Foreskin fibroblast (primary cell): ENCODE measurements at places on chromosomes 4 and X.

GRCh38 chr4:107624024-107624423 lies 96.0 kb downstream of the PAPSS1 start:
- DNase-seq = no peak

GRCh38 chrX:44874420-44875184 lies 1.6 kb downstream of the KDM6A start:
- peak; percentile 62 for DNase-seq

- DNase-seq = peak; percentile 65
These were observed 18.2 kb downstream of the ADD1 start for GRCh38 chr4:2861631-2862436.

DNA sequence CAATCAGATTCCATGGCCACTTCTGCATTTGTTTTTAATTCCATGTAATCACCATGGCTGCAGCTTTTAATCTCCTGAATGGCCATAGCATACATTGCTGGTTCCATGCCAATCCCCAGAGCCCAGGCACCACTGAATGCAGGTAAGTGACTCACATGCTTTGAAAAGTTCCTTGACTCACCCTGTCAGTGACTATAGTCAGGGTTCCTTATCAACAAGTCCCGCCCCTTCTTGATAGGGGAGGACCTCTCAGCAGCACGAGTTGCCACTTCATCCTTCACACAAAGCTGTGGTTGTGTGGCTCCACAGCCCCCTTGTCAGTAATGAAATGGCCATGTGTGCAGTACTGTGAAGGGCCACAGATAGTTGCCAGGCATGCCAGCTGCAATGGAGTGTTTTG lies 516.6 kb downstream of the PPARGC1A start:
- DNase-seq = no peak

- DNase-seq = no peak
These were observed 10.7 kb downstream of the CLNK start for GRCh38 chr4:10673817-10674369.

DNA sequence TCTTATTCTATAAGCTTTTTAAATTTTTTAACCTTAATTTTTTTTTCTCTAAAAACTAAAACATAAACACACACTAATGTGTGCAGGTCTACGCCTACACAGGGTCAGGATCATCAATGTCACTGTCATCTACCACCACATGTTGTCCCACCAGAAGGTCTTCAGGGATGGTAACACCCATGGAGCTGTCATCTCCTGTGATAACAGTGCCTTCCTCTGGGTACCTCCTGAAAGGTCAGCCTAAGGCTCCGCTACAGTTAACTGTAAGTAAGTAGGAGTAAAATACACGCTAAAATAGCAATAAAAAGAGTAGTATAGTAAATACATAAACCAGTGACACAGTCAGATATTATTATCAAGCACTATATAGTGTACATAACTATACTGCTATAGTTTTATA lies 45.9 kb upstream of the GPRIN3 start:
- DNase-seq = no peak

DNA sequence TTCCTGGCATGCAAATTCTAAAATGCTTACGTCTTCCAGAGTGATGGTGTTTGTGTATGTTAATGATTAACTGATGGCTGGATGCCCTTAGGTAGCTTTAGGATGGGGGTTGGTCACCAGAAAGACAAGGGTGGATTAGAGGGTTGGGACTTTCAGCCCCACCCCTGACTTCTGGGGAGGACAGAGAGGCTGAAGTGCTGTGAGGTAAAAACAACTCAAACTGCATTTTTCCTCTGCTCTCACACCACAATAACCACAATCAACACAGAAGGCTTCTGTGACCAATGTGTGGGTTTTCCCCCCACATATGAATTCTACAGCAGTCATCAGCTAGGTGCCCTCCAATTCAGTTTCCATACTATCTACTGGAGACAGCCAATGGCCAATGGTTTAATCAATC lies 18.7 kb upstream of the DDIT4L start:
- DNase-seq = no peak

DNA sequence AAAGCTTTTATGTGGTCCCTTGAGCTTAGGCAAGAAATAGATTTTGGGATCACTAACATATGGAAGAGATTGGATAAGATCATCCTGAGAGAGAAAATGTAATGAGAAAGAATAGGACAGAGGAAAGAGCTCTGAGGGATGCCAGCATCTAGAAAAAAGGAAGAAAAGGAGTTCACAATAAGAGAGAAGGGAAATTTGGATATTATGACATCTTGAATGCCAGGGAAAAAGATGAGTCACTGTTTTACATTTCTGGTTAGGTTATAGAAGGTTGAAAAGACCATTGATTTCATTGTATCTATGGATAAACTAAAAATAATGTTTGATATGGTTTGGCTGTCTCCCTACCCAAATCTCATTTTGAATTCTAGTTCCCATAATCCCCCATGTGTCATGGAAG lies 208.5 kb downstream of the MAD2L1 start:
- no peak for DNase-seq

GRCh38 chr4:137609718-137610430 lies 77.6 kb upstream of the PCDH18 start:
- DNase-seq = peak; percentile 26

DNA sequence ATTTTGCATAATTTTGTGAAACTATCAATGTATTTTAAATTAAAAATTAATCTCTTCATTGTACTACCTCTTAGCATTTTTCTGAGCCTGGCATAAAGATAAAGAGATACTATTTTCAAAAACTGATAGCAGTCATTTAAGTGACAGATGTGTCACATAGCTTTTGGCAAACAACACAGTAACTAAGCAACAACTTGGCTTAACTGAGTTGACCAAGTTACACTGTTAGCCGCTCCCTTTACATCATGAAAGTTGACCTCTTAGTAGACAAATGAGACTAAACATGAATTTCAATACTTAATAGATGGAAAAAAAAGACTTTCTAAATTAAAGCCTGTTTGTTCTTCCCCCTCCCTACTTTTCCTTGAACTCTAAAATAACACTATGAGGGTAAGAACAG lies 62.0 kb downstream of the ATP8A1 start:
- DNase-seq = no peak

DNA sequence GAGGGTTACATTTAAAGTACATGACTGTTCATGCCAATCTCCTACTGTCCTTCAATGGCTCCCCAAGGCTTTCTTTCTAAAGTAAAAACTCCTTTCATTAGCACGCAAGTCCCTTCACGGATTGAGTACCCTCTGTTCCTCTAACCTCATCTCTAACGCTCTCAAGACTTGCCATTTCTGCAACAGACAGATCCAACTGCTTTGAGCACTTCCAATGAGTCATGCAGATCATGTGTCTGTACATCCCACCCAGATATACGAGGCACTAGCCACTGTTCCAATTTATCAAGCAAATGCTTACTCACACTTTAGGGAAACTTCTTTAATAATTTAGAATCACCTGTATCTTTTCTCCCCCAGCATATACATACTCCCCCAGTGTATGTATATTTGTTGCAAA lies 332.5 kb upstream of the ZFP42 start:
- no peak for DNase-seq

DNA sequence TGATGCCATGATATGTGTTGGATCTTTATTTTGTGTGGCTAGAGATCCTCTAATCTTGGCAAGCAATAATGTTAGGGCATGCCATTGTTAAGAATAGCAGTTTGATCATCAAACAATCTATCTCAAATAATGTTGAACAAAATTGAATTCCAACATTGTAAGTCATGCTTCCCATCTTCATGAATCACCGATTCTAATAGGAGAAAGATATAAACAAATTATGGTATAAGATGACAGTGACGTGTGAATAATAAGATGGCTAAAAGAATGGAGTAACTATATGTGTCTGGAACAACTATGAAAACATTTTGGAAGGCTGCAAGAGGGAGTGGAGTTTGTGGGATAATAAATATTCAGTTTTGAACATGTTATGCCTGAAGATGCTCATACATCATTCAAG lies 208.4 kb downstream of the DTHD1 start:
- DNase-seq = no peak

DNA sequence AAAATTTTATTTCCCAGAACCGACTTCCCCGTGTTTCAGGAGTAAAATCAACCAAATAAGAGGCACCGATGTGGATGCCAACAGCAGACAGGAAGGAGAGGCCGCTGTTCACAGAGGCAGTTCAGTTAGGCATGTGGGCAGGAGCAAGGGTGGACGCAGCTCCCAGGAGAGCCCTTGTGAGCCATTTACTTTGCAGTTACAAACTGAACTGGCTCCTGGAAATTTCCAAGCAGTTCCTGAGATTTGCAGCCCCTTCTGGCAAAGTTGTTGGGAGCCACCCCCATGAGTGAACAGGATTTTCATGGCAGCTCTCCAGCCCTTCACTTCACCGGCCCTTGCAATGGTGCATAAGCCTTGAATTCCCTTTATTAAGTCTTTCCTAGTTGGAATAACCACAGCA lies 189.1 kb downstream of the AFAP1 start:
- no peak for DNase-seq

DNA sequence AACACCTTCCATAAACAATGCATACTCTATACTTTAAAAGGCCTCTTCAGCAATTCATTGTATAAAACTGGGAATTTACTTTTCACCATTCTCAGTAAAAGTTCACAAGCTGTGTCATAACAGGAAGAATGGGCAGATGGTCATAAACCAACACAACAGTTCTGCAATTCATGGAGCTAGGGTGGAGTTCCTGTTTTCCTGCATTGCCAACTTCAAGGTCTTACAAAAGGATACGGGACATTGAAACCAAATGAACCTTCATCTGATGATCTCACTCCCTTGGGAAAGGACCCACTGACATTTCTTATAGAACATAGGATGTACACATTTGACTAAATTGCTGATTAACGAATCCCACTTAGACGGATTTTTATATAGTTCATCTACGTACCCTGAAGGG lies 4.1 kb downstream of the KDR start:
- DNase-seq = no peak

- DNase-seq = no peak
These were observed 197.2 kb upstream of the CNKSR2 start for GRCh38 chrX:21176921-21177571.

DNA sequence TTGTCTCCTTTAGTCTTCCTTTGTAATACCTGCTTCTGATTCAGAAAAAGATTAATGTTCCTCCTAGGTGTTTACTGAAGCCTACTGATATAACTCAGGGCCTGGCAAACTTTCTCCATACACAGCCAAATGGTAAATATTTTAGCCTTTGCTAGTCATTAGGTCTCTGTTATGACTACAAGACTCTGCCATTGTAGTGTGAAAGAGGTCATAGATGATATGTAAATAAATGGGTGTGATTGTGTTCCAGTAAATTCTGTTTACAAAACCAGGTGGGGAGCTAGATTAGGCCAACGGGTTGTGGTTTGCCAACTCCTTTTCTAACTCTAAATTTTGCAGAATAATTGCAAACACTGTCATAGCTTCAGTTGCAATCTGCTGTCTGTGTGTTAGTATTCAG lies 568.1 kb upstream of the GNPDA2 start:
- DNase-seq = no peak

DNA sequence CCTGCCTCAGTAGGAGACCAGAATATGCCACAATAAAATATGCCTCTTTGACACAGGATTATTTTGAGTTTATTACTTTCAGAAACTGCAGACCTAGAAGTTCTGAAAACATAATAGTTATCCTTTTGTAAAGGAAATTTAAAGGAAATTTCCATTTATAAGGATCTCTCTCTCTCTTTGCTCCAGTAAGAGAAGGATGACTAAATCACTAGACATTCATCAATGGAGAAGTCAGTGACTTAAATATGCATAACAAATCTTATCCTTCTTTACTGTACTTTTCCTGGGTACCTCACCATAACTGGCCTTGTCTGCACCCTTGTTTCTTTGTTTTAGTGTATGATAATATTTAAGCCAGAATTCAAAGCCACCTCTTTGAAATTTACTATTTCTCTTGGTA lies 28.3 kb upstream of the OPHN1 start:
- peak; percentile 11 for DNase-seq

- DNase-seq = no peak
These were observed 2.0 kb upstream of the TRPC3 start for GRCh38 chr4:121953860-121954259.

GRCh38 chrX:41692162-41692749 lies 3.5 kb downstream of the GPR34 start:
- no peak for DNase-seq

DNA sequence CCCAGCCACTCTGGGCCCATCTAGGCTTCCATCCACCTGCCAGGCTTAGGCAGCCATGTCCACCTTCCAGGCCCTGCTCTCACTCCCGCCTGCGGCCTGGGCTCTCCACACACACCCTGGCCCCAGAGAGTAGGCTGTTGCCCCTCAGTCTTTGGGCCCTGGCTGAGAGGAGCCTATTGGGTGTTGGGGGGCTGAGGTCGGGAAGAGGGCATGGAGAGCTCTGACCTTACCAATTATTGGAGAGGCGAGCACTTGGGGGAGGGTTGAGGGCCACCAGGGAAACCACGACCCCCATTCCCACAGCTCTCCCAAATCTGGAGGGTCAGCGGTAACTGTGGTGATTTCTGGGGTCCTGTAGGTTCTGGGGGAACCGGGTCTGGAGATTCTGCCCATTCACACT lies 38.2 kb downstream of the HTRA3 start:
- no peak for DNase-seq

DNA sequence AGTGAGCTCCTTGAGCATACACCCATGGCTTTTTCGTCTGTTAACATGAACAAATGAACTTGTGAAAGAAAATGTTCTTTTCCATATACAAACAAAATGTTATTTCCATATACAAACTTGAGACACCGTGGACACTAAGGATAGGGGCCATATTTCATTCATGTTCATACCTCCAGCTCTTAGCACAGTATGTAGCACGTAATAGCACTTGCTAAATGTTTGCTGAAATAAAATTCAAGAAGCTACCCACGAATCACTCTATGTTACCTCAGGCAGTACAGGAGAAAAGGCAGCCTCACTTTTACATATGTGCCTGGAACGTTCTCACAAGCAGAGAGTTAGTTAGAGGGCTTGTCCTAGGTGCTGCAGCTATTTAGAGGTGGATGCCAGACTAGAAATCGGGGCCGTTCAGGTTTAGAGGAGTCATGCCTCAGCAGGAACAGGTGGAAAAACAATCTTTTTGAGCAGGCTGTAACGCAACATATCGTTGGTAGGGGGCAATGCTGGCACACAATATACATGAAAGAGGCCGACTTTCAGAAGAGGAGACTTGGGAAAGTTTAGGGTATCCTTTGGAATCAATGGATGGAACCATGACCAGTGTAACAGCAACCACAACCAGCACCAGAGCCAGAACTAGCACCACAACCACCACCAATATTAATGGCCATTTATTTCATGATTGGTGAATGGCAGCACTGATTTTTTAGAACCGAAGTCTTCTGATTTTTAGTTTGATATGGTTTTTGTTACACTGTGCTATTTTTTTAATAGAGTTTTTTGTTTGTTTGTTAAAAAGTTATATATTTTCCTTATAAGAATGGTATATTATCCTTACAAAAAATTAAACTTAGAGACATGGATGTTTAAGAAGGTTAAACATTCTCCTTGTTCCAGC lies 14.8 kb upstream of the PAQR3 start:
- peak; percentile 35 for DNase-seq

DNA sequence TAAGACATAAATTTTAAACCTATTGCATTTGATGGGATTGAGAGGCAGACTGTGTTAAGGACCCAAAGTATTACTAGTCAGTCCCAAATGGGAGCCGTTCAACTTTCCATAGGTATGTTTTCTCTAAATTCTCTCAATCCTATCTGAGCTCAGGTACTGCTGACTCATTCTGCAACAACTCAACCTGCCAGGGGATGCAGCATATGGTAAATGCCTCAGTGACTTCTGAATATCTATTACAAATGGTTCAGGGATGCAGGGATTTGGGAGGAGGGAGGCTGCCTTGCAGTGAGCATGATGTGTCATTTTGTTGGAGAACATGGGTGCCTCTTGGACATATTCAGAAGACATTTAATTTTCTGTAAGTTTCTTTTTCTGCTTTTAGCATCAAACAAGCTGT lies 97.3 kb downstream of the HDAC8 start:
- DNase-seq = no peak
